ENCODE measurements at places on chromosomes 3 and 15.

DNA sequence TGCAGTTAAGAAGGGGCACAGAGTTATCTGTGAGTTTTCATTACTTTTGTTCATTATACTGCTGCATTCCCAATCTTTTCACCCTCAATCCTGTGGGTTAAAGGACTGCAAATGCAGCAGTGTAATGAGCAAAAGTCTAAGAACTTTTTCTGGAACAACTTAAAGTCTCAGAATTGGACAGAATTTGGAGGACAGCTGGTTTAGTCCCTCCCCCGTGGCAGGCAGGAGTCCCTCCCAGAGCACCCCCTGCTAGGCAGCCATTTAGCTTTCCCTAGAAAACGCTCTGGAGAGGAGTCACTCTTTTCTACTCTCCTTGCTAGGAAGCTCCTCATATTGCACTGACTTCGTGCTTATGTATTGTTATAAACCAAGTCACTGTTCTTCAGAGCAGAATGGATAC is 156.3 kb upstream of the UBE2E1 start:
- DNase-seq: no peak

DNA sequence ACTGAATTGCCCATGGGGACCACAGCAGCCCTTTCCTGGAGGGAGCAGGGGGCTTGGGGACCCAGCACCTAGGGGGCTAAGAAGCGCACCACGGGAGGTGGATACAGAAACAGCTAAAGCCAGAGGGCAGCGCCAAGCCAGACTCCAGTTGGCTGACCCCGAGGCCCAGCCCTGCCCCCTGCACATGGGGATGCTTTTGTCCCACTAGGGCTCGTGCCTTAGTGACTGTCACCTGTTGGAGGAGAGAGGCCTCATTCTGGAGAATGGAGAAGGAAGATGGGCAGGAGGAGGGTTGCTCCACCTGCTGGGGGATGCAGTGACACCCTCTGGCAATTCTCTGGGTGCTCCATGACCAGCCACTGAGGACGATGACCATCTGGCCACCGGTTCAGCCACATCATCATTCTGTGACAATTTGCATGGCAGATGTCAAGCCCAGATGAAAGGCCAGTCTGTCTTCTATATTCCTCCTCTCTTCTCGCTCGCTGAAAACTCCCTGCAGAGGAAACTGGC is 167.8 kb upstream of the TLE3 start:
- no peak for DNase-seq

- DNase-seq: no peak
Observed at GRCh38 chr15:78642331-78642730, 1.3 kb upstream of the CHRNB4 start.

DNA sequence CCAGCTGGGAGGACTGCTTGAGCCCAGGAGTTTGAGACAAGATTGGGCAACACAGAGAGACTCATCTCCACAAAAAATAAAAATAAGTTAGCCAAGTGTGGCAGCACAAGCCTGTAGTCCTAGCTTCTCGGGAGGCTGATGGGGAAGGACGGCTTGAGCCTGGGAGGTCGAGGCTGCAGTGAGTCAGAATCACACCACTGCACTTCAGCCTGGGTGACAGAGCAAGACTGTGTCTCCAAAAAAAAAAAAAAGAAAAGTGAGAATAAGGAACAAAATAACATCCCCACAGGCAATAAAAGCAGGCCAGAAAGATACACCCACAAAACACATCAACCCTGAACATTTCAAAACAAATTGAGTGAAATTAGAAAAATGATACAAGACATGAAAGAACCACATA is 48.7 kb upstream of the OCA2 start:
- DNase-seq: no peak

- DNase-seq: no peak
Observed at GRCh38 chr15:46309914-46310313, 675.1 kb downstream of the SQOR start.

DNA sequence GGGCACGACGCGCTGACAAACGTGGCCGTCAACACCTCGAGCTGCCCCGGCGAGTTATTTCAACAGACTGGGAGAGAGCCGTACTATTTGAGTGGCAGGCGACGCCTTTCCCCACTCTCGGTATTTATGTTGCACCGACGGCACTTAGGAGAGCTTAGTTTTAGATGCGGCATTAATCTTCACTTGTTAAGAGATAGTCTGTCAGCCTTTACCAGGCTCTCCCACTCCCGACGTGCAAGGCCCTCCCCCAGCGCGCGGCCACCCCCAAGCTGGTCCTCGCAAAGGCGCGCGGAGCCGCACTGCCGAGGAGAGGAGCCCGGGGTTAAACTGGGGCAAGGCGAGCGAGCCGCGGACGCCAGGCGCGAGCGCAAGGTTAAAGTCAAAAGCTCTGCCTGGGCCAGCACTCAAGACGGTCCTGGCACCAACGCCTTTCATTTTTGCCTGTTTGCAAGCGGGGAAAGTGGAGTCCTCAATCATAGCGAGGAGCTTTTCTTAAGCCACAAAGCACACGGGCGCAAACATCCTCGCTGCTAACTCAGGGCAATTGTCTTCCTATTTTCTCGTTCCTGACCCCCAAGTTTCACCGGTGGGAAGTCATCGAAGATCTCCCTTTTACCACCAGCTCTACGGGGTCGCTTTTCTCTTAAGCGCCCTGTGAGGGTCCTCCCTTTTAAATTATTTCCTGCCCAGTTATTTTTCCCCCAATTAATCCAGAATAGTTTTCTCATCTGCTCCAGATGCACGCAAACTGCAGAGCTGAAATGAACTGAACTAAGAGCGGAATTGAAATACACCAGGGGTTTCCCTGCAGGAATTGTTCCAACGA is 86.6 kb downstream of the NR2F2 start:
- no peak for DNase-seq

DNA sequence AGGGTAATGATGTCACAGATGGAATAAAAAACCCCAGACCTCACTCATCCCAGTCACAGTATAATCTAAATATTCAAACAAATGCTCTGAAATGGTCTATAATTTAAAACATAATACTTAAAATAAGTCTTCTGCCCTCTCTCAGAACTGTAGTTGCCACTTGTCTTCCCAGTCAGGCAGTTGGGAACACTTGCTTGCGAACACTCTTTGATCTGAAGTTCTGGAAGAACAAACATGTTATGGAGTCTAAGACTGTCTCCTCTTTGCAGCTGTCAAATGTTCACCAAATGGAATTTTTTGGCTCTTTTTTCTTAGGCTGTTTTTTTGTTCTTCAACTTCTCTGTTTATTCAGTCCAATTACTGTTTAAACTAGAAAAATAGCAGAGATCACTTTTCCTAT is 711.1 kb upstream of the GOLIM4 start:
- no peak for DNase-seq

DNA sequence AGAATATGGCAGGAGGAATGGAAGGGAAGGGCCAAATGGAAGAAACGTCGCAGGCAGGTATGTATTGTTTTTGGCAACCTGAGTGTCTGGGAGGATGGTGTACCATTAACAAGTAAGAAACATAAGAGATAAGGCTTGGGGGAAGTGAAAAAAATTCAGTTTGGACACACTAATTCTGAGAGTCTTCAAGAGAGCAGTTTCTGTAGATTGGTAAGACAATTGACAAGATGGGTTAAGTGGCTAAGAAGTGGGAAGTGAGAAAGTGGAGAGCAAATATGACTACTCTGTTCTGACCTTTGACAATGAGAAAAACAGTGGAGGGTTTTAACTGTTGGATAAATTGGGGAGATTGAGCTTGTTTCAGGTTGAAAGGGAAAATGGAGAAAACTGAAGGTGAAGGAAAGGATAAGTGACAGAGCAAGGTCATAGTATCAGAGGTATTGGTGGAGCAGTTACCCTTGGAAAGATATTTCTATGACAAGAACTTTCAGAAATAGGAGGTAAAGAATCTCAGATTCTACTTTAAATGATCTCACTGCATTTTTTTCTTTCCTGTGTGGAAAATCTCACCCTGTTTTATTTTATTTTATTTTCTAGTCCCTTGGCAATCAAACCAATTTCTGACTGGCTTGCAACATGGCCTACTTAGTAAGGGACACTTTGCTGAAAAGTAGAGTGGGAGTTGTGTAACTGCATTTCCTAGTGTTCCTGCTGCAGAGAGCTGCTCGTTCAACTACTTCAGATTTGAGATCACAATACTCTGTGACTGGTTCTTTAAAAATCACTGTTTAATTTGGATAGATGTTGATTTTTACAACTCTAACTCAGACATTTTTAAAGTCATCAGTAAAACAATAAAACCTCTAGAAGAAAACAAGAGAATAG is 23.1 kb upstream of the GABPB1 start:
- DNase-seq: no peak

DNA sequence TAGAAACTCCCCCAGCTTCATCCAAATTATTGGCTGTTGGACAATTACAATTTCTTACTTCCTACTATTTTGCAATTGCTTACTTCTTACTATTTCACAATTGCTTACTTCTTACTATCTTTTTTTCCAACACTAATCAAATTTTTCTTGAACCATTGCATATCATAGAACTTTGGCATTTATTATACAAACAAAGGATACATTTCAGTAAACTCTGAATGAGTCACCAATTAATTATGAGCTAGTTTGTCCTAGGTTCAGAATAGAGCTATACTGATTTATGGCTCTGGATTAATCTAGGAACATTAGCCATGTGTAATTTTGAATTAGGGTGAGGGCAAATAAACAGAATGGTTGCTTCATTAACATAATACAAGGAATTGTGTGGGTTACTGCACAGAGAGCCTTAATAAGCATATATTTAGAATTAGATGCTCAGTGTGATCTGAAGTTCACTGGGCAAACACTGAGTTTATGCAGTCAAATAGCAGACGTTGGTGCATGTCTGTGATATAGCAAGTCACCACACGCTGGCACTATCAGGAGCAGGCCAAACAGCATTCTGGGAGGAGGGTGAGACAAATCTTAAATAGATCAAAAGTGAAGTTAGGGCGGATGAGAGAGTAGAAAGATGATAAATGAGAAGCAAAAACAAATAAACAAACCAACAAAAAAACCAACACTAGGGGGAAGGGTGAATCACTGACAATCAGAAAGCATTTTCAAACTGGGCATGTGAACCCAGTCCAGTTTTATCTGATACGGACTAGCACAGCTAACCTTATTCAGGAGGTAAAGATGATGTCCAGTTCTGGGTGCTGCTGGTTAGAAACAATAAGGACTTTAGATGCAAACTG is 21.5 kb downstream of the GABRR3 start:
- no peak for DNase-seq

DNA sequence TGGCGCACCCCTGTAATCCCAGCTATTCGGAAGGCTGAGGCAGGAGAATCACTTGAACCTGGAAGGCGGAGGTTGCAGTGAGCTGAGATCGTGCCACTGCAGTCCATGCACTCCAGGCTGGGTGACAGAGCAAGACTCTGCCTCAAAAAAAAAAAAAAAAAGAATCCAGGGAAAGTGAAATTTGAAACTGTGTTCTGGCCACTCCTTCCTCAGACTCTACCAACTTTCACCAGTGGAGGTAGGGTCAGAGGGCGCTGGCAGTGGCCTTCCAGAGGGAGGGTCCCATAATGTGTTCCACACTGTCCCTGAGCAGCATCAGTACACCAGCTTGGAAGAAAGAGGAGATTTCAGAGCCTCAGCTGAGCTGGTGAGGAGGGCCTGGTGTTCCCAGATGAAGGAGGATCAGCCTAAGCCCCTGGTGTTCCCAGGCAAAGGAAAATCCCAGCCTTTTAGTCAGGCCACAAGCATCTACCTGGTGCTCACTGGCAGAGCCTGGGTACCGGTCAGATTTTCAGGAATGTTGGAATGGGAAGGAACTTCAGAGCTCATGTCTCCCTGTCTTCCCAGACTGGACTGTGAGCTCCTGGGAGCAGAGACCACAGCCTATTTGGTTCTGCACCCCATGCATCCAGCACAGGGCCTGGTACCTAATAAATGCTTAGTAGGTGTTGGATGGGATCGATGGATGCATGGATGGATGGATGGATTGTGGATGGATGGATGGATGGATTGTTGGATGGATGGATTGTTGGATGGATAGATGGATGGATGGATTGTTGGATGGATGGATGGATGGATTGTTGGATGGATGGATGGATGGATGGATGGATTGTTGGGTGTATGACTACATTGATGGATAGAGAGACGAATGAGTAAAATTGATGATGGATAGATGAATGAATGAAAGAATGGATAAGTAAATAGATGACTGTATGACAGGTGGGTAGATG is 117.9 kb downstream of the CORO2B start:
- DNase-seq: no peak

DNA sequence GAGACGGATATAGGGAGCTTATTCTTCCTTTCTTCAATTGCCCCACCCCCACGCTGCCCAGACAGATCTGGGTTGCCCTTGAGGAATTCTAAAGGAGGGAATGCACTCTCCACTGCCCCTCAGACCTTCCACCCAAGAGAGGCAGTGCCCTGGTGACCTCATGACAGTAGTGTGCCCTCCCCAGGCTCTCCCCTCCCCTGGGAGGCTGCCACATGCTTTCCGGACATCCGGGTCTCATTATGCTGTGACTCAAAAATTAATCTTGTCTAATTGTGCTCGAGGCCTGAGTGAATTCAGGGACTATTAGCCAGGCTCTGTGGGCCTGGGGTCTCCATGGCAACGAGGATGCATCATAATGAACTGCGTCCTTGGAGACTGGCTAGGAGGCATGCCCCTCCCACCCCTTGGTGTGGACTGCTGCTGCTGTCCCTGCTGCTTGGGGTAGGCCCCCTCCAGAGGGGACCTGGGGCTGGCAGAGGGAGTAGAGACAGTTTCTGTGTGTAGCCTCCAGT is 20.8 kb downstream of the CORO2B start:
- DNase-seq: no peak

DNA sequence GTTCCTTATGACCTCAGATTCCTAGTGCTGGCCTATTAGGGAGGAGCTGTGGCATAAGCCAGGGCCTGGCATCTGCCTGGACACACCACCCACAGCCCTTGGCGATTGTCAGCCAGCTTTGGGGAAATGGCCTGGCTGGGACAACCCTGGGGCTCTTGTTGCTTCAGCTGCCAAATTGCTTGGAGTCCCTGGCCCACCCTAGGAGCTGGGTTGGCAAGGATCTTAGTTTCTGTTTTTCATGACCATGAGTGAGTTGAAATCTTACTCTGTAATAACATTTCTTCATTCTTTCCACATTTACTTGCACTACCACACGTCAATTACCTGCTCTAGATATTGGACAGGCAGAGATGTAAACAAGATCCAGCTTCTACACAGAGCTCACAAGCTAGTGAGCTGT is 1.9 kb upstream of the MYZAP start:
- DNase-seq: no peak

DNA sequence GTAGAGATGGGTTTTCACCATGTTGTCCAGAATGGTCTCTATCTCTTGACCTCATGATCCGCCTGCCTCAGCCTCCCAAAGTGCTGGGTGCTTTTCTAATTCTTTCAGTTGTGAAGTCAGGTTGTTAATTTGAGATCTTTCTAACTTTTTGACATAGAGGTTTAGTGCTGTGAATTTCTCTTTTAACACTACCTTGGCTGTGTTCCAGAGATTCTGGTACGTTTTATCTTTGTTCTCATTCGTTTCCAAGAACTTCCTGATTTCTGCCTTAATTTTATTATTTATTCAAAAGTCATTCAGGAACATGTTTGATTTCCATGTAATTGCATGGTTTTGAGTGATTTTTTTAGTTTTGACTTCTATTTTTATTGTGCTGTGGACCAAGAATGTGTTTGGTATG is 63.5 kb upstream of the CCDC54 start:
- no peak for DNase-seq

GRCh38 chr3:13403213-13403819 is 16.8 kb downstream of the NUP210 start:
- DNase-seq: no peak

GRCh38 chr15:72463702-72464101 is 10.4 kb upstream of the ARIH1 start:
- DNase-seq: no peak

GRCh38 chr3:53768478-53769459 is 77.5 kb downstream of the CHDH start:
- DNase-seq: no peak
